ENCODE measurements at places on chromosomes 16 and 17. TPM values are rescaled to one million over a fixed set of nuclear protein-coding genes. Genes with fewer than 3 reads are reported as not detected.

NOTUM gene
- total RNA-seq = 0.38 TPM

SDR42E1 gene
- 0.22 TPM for total RNA-seq

SLC6A2 gene
- not detected for total RNA-seq

PHOSPHO1 gene
- total RNA-seq = 3.8 TPM

MYH4 gene
- total RNA-seq = not detected

ACSM2A gene
- total RNA-seq = not detected

MED31 gene
- 15.6 TPM for total RNA-seq

SPATA22 gene
- total RNA-seq = not detected

NHERF1 gene
- 10.1 TPM for total RNA-seq

NT5C3B gene
- total RNA-seq = 22.8 TPM

KREMEN2 gene
- total RNA-seq = not detected

ADAD2 gene
- 0.24 TPM for total RNA-seq

TERB1 gene
- not detected for total RNA-seq

GCGR gene
- not detected for total RNA-seq

ZNF48 gene
- 6.1 TPM for total RNA-seq
